ENCODE measurements at places on chromosomes 13 and 19.

GRCh38 chr13:40668335-40668734, 1.9 kb upstream of the FOXO1 start:
- peak; percentile 61 for DNase-seq

DNA sequence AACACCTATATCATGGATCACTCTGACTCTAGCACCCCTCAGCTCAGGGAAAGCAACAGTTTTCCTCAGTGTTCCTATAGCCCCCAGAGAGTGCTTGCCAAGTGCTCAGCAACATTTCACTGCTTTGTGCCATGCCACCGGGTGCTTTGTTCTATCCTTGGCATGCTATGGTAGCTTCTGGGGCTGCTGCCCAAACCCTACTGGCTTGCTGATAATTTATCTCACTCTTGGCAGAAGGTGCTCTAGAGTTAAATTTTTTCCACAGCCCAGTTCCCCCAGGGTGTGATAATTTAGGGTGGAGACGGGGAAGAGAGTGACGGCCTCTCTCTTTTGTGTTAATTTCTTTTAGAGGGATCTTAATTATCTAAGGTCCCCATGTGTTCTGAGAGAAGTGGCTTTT, 12.6 kb upstream of the CSNK1A1L start:
- no peak for DNase-seq

GRCh38 chr13:43805071-43805468, 18.3 kb upstream of the ENOX1 start:
- peak; percentile 5 for DNase-seq

DNA sequence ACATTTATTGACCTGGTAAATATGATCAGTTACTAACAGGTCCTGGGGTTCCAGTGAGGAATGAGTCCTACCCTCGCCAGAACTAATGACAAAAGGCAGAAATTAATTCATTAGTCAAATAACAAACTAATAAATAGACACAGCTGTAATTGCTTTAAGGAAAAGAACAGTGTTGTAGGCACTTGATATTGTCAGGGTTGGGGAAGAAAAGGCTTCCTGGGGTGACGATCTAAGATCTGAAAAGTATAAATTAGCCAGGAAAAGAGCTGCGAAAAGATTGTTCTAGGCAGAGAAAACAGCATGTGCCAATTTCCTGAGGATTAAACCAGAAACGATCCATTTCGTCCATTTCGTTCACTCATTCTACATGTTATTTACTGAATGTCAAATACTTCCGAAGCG, 670 bp upstream of the CHAF1A start:
- DNase-seq, result no peak

DNA sequence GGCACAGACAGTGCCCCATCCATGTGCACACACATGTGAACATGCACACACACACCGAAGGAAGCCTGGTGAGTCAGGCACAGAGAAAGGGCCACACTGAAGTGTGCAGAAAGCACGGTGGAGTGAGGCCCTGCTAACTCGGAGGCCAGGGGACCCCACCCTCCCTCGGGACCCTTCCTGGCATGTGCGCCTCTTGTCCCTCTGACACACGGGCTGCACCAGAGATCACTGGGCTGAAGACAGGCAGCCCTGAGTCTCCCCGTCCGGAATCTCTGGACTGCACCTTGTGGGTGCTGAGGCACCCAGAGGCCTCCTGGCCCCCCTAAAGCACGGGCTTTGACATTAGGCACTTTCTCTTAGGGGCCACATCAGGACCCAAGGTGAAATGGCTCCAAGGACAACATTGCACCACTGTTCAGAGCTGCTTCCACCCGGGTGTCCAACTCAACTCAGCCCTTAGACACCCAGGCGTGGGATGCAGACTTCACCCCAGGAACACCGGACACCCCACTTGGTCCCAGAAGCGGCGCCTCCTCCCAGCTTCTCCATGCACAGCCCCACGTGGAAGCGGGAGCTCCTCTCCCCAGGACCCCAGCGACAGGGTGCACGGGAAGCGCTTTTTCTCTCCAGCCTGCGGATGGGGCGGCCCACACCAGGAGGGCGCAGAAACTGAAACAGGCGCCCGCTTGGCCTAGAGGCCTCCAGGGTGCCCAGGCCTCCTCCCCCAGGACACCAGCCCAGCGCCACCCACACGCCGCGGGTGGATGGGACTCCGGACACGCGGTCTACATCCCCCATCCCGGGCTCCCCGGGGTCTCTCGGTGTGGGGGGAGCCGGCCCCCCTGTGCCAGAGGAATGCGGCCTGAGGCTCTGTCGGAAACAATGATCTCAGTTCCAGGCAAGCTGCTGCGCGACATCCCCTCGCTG, 90.2 kb downstream of the SPACA7 start:
- no peak for DNase-seq

DNA sequence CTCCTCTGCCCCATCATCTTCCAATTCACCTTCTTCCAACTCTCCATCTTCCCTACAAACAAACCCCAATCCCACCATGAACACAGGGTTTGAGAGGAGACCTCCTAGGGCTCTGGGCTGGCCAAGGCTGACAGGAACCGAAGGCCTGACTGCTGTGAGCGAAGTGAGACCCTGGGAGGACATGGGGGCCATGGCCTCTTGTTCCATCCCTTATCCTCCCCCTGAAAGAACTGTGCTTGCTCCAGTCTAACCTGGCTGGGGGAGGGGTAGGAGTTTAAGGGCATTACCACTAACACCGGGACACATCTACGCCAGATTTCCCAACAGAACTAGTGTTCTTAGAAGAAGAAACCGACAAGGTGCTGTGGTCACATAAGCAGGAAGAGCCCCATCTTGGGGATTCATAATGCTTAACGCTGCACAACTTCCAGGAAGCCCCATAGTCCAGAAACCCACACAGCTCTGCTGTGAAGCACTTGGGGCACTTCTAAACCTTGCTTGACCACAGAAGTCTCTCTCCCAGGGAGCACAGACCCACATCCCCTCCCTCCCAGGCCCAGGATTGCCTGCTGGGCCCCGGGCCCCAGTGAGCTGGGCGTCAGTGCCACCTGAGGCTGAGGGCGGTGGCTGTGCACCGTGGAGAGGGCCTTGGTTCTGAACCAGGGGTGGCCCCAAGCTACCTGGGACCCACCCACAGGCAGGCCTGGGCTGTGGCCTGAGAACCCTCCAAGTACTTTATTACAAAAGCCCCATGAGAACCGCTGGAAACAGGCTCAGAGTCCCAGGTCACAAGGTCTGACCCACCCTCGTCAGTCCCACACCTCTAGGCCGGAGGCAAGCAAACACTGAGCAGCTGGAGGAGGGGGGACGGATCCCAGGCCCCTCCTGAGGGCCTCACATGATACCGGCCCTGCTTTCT, 18.8 kb downstream of the ZC3H4 start:
- no peak for DNase-seq

- peak; percentile 48 for DNase-seq
Observed at GRCh38 chr13:30466841-30467252, 1.1 kb upstream of the HMGB1 start.

DNA sequence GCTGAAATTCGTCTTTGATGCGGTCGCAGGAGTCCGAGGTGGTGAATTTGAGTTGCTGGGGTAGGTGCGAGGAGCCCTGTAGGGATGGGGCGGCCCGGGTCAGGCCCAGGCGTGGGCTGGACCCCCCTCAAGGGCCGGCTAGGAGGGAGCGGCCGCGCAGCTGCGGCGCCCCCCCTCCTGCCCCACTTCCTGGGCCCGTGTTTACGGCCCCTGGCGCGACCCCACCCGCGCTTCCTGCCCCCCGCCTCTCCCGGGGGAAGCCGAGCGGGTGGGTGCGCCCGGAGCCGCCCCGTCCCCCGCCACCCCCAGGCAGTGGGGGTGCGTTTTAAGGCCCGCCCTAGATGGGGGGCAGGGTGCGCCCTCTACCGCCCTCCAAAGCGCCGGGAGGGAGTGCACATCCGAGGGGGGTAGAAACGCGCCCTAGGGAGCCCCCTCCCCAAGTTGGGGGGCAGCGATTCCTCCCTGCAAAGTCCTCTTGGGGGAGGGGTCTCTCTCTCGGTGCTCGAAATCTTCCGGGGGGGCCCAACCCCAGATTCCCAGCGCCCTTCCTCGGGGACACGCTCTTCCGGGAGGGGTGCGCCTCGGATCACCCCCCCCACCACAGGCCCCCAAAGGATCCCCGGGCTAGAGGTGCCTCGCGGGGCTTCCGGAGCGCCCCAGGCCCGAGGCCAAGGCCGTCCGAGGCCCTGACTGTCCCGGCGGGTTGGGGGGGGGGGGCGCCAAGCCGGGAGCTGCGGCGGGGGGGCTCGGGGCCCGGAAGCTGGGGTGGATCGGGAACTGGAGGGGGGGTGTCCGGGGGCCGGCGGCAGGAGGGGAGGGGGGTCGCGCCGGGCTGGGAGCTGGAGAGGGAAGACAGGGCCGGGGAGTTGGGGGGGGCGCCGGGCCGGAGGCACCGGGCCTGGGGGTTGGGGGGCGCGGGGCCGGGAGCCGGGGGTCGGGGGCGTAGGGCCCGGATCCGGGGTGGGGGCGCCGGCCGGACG, 823 bp downstream of the TLE5 start:
- no peak for DNase-seq

GRCh38 chr13:75458696-75459422, 23.1 kb downstream of the TBC1D4 start:
- no peak for DNase-seq

DNA sequence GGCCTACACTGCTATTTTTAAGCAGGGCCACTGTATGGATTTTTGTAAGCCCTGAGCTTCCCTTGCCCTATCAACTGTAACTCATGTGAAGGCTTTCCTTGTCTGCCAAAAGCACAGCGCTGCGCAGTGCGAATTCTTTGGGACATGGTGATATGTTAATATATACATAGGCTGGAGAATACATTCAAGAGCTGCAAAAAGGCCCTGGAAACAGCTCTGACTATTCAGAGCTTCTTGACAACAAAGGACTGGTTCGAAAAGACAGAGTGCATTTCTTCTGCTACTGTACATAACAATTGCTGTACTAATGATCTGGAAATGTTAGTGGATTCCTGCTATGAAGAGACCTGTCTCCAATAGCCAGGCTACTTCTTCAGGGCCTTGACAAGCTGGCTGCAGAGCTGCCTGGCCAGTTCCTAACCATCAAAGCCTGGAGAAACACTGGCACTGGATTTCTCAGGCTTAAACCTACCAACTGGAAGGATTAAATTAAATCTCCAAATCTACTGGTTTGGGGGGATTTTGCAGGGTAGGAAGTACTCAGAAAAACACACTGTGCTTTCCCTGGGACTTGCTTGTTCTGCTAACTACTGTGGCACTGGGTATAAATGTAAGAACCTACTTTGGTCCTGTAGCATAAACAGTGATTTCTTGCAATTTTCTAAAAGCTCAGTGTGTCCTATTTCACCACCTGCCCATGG, 246.9 kb downstream of the DNAJC15 start:
- DNase-seq, result no peak

GRCh38 chr19:5587661-5588060, 19.9 kb upstream of the TINCR start:
- DNase-seq, result no peak

- DNase-seq, result peak; percentile 79
Observed at GRCh38 chr19:49331616-49332055, 3.6 kb upstream of the CD37 start.

GRCh38 chr19:29662604-29663404, 2.5 kb upstream of the PLEKHF1 start:
- no peak for DNase-seq

DNA sequence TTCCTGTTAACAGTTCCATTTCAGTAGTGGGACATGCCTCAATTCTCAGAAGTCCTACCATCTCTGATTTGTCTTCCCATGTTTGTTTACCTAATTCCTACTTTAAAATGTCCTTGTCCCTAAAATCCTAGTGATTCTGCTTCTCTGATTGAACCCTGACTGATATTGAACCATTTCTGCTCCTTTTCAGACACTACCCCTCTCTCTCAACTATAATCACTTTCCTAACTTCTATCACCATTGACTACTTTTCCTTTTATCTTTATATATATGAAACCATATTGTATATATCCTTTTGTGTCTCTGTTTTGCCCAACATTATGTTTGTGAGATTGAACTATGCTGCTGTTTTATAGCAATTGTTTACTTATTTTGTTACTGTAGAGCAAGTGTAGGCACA, 15.6 kb upstream of the ZNF227 start:
- DNase-seq, result no peak

DNA sequence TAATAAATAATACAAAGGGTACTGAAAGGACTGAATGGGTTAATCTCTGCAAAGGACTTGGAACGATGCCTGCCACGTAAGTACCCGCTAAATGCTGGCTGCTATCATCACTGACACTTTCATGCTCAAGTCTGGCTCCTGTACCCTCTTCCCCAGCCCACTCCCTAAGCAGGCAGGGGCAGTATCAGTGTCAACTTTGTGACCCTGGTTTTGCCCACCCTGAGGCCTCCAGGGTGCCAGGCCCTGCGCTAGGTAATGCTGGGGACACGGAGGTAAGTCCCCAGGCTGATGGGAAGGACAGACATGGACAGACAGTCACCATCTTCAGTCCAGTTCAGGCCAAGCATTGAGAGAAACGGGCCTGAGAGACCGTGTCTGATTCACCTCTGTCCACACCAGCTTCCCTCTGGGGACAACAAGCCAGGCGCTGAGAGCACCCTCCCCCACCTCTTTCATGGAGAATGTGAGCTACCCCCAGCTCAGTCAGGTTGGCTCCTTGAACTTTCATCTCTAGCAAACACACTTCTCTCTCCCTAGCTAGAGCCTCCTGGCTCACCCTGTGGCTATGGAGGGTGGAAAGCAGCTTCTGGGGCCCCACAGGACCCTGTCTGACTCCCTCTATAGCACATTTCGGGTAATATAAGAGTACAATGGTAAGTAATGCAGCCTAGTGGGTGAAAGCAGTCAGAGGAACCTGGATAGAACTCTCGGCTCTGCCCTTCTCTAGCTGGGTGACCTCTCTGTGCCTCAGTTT, 800 bp downstream of the ETFB start:
- DNase-seq, result peak; percentile 31

DNA sequence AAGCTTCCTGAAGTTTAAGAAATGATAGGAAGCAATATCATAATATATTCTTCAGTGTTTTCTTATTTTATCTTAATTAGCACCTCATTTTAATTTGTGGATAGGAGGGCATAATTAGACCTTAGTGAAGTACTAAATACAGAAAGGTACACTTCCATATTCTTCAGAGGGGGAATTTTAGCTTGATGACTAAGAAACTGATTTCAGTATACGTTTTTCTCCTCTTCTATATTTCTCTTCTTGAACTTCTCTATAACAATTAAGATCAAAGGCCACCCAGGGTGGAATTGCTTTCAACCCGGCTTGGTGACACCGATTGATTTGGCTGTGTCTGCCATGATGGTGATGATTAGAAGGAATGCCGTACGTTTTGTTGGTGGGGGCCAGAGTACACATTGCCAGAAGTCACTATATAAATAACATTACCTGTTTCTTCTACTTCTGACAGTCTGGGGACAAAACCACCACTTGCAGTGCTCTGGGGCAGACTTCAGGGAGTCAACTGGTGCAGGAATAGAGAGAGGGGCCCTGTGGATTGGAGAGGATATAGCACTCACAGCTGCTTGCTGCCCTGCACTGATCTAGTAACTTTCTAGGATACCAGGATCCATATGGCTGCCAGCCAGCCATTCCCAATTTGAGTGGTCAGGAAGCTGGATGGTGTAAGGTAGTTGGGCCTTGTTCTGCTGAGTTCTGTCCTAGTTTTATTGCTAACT, 73.8 kb downstream of the SPATA13 start:
- no peak for DNase-seq

- no peak for DNase-seq
Observed at GRCh38 chr19:19217099-19217498, 5.3 kb downstream of the NCAN start.

GRCh38 chr19:14369399-14370168, 11.7 kb upstream of the ADGRE5 start:
- DNase-seq, result no peak

All from A673 (cell line).